ENCODE measurements at places on chromosomes 16 and 17.

DNA sequence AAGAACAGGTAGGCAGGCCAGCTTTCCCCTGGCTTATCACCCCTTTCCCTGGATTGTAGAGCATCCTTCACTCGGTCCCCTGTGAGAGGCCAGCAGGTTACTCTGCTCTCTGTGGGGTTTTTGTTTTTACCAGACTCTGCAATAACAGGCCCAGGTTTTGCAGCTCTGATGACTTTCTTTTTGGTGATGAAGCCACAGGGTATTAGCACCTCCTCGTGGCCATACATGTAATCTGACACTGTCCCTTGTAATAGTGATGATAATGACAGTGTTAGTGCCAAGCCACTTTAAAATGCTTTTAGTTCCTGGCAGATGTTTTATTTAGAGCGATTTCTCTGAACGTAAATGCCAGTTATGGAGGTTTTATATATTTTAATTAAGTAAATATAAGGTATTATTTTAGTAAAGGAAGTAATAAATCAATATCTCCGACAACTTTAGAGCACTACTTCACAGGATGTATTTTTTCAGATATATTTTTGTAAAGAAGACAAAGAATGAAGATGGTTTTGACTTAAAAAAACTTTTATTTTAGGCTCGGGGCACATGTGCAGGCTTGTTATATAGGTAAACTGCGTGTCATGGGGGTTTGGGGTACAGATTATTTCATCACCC is 38.0 kb upstream of the CPHXL start:
- peak; percentile 76 for DNase-seq

GRCh38 chr16:19316846-19317245 is 31.3 kb downstream of the CLEC19A start:
- no peak for DNase-seq

- DNase-seq = no peak
Observed at GRCh38 chr16:87361916-87362619, 21.5 kb downstream of the FBXO31 start.

GRCh38 chr17:4506175-4506813 is 7.6 kb downstream of the SPNS2 start:
- DNase-seq = peak; percentile 60

GRCh38 chr17:72518753-72519597 is 398.2 kb downstream of the SOX9 start:
- DNase-seq = no peak

DNA sequence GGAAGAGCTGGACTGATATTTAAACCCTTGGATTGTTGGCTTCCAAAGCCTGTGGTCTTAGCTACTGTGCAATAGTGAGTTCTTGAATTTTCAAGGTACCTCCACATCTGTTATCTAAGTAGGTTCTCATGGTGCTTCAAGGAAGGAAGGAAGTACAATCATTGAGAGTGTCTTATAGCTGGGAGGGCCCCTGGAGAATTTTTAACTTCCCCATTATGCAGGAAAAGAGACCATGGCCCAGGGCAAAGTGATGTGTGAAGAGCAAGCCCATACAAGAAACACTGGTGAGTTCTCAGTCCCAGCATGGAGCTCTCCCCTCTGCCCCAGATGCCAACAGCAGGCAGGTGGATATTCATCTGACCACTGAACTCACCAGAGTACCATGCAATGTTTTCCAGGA is 169.0 kb upstream of the IRX6 start:
- DNase-seq = no peak

- DNase-seq = no peak
Observed at GRCh38 chr17:27386206-27387075, 69.8 kb upstream of the KSR1 start.

DNA sequence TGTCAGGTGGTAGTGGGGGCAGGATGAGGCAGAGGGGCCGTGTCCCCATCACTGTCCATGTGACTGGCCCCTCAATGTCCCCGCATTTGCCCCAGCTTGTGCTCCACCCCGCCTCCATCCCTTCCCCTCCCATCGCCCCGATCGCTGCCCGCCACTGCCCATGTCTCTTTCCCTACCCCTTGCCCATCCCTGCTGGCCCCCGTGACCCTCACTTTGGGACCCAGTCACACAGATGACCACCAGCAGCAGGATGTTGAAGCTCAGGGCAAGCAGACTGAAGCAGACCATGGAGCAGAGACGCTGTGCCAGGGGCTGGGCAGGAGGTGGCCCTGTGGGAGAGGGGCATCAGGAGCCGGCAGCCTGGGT is 6.1 kb downstream of the ASGR2 start:
- DNase-seq = no peak

- DNase-seq = no peak
Observed at GRCh38 chr16:638034-638543, 2.0 kb upstream of the METTL26 start.

- DNase-seq = no peak
Observed at GRCh38 chr16:85151079-85151602, 38.9 kb upstream of the CIBAR2 start.

- no peak for DNase-seq
Observed at GRCh38 chr16:24291932-24292331, 35.8 kb downstream of the CACNG3 start.

GRCh38 chr17:67615736-67616135 is 102.0 kb upstream of the NOL11 start:
- no peak for DNase-seq

DNA sequence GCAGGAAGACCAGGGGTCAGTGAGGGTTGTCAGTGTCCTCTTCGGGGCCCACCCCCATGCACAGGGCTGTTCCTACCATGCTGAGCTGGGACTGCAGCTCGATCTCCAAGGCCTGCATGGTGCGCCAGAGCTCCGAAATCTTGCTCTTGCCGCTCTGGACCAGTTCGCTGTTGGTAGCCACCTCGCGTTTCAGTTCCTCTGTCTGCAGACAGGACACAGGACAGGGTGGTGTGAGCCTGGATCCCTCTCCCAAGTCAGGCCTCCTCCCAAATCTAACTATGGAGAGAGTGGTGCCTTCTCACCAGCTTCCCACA is 90.9 kb downstream of the GOSR1 start:
- DNase-seq = no peak

GRCh38 chr16:53486230-53486629 is 16.8 kb downstream of the AKTIP start:
- no peak for DNase-seq

DNA sequence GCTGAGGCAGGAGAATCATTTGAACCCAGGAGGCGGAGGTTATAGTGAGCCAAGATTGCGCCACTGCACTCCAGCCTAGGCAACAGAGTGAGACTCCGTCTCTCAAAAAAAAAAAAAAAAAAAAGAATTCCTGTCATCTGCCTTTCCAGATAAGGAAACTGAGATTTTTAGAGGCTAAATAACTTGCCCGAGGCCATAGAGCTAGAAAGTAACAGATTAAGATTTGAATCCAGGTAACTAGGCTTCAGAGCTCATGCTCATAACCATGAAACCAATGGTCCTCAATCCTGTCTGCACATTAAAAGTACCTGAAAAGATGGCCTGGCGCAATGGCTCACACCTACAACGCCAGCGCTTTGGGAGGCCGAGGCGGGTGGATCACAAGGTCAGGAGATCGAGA is 9.5 kb downstream of the NCBP3 start:
- DNase-seq = no peak

DNA sequence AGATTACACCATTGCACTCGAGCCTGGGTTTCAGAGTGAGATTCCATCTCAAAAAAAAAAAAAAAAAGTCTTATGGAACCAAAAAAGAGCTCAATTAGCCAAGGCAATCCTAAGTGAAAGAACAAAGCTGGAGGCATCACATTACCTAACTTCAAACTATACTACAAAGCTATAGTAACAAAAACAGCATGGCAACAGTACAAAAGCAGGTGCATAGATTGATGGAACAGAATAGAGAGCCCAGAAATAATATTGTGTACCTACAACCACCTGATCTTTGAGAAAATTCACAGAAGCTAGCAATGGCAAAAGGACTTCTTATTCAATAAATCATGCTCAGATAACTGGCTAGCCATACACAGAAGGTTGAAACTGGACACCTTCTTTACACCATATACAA is 24.7 kb upstream of the CCL2 start:
- DNase-seq = no peak

DNA sequence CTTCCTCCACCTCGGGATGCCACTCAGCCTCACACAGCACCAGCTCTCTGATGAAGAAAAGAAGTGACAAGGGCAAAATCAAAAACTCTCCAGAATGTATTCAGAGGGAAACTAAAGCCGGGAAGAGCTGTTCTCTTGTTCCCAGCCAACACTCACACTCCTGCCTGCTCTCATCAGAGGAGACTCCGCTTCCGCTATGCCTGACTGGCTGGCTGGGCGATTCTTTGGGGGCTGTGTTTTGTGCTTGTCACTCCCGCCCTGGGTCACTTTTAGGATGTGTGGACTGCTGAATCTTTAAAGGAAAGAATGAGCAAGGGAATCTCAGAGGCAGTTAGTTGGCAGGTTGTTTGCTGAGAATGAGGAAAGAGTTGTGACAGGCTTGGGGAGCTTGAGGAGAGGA is 54.6 kb upstream of the TBX2 start:
- DNase-seq = no peak

DNA sequence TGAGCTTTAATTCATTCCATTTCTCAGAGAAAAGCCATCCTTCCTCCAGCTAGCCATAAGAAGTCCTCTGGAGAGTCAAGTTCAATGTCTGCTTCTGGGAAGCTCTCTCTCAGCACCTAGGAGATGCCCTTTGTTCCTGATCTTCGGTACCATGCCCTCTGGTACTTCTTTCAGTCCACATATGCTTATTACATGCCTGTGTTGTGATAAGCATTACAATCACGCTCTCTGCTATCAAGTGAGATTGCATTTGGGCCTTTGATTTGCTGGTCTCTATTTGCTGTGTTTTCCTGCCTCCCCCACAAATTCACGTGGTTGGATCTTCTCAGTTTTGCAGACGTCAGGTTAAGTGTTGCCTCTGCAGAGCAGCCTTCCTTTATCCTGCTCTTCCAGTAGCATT is 178.1 kb downstream of the TOX3 start:
- DNase-seq = no peak

DNA sequence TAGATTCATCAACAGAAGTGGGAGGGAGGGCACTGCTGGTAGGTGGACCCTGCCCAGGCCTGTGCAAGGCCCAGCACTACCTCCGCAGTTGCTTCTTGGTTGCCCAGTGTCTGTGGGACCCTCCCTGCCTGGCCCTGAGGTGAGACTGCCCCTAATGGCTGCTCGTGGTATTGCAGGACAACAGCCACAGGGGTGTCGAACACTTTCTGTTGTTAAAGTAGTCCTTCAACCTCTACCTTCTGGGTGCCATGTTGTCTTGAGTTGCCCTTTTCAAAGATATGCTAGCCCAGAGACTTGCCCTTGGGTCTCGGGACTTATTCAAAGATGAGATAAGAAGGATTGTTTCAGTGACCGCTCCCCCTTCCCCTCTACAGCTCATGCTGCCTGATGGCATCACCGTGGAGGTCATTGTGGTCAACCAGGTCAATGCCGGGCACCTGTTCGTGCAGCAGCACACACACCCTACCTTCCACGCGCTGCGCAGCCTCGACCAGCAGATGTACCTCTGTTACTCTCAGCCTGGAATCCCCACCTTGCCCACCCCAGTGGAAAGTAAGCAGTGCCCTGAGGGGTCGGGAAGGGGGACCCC is 29.1 kb downstream of the AKAP1 start:
- peak; percentile 51 for DNase-seq

DNA sequence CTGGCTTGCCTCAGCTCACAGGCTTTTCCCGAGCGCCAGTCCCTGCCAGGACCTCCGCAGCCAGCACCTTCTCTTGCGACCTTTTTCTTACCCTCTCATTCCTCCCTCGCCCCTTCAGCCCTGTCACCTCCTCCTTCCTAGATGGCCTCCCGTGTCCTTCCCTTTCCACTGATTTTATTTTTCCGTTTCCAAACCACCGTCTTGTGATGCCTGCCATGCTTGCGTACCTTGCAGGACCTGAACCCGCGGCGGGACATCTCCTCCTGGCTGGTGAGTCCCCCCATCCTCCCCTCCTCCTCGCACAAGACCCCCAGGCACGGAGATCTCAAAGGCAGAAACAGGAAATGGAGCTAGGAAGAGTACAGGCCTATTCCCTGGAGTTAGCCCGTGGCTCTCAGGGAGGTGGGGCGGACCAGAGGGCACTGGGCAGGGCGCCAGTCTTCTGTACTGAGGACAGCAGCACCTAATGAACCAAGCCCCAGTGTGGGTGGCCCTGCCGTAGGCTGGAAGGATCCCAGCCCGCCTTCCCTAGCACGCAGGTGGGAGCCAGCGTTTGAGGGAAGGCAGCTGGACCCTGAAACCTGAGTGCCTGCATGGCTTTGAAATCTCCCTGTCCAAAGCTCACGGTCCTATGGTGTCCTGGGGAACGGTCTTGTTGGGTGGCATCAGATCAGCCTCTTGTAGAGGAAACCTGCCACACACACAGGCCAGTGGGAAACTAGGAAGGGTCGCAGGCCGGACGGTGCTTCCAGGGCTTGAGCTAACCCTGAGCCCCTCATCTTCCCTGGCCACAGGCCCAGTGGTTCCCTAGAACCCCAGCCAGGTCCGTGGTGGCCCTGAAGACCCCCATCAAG is 612 bp downstream of the CISD3 start:
- peak; percentile 54 for DNase-seq

GRCh38 chr16:49618955-49619354 is 237.0 kb downstream of the ZNF423 start:
- no peak for DNase-seq

DNA sequence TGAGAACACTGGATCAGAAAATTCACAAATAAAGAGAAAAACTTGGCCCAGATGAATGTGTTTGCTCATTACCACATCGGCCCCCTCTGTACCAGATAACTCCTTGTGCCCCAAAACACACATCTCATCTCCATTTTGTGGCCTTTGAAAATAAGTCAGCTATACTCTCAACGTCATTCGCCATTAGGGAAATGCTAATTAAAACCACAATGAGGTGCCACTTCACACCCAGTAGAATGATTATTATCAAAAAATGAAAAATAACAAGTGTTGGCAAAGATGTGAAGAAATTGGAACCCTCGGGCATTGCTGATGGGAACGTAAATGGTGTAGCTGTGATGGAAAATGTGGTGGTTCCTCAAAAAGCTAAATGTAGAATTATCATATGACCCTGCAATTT is 34.6 kb upstream of the AKTIP start:
- no peak for DNase-seq

DNA sequence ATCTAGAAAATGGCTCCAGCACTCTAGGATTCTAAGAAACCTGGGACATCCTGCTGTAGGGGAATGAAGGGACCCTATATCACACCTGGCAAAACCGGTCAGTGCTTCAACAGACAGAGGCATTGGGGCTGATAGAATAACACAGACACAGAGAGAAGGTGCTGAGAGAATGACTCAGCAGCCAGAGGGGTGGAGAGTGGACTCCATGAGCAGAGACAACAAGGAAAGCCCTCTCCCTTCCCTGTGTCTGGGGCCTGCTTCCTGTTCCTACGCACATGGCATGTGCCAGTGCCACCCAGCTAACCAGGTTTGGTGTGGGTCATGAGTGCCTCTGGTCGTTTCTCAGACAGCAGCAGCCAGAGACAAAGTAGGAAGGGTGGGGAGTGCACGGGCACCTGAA is 140.3 kb downstream of the CCT6B start:
- DNase-seq = no peak

GRCh38 chr17:49407981-49408501 is 6.6 kb downstream of the PHB1 start:
- DNase-seq = peak; percentile 87

- DNase-seq = peak; percentile 79
Observed at GRCh38 chr17:35088356-35088880, 24.9 kb upstream of the RFFL start.

All from erythroblast (primary cell).